NCI-H2107 (cell line): ENCODE measurements at places on chromosomes 12 and 14.

DNA sequence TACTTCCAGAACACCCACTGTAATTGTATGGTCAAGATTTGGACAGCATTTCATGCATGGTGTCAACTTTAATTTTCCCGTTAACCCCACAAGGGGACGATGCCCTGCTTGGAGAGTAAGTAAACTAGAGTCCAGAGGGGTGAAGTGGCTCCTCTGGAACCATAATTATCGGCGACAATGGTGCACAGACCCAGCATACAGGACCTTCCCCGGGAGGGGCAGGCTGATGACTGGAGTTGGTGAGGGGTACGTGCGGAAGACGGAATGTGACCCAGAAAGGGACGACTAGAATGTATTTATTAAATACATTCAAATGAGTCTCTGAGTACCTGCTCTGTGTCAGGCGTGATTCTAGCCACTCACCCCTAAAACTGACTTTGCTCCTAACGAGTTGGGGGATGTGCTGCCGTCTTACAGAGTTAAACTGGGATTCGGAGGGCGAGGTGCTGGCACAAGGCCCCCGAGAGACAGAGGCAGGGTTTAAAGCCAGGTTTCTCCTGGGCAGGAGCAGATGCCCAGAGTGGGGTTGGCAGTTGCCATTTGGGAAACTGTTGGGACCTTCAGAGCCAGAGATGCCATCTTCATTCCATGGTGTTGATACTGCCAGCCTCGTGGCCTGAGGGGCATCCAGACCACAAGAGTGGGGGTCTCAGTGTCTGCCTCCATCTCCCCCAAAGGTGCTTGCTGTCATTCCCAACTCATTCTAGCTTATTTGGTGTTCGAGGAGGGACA lies 10.9 kb downstream of the RTL1 start:
- DNase-seq, result no peak

GRCh38 chr12:42903736-42904135 lies 314.2 kb upstream of the PRICKLE1 start:
- no peak for DNase-seq

- DNase-seq, result no peak
Measured at GRCh38 chr12:119725523-119725922, 57.6 kb downstream of the PRKAB1 start.

DNA sequence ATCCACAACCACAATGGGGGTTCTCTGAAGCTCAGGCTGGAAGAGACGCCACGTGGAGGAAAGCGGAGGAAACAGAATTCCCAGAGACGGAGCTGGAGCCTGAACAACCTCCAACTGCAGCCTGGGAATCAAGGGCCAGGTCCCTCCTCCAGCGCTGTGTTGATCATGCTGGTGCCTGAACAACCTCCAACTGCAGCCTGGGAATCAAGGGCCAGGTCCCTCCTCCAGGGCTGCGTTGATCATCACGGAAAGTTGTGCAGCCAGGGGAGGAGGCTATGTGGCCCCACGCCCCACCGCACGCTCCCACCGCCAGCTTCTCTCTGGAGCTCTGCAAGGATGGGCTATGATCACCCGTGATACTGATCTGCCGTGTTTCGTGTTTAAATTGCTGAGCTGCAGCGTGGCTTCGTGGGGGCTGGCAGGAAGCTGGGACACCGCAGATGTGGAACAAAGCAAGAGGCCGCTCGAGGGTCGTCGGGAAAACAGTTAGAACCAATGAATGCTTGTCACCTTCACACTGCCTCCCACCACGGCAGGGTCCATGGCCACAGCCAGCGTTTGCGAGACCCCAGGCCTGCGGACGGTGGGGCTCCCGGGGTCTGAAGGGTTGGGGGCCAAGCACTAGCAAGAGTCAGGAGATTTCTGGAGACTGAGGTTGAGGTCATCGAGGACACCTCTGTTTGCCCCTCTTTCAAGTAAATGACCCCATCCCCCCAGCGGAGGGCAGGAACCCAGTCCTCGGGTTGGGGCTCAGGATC lies 51.8 kb upstream of the FBRSL1 start:
- DNase-seq, result no peak

GRCh38 chr14:86391085-86391484 lies 861.1 kb downstream of the FLRT2 start:
- DNase-seq, result no peak

GRCh38 chr12:39616251-39616650 lies 3.4 kb downstream of the ABCD2 start:
- no peak for DNase-seq

DNA sequence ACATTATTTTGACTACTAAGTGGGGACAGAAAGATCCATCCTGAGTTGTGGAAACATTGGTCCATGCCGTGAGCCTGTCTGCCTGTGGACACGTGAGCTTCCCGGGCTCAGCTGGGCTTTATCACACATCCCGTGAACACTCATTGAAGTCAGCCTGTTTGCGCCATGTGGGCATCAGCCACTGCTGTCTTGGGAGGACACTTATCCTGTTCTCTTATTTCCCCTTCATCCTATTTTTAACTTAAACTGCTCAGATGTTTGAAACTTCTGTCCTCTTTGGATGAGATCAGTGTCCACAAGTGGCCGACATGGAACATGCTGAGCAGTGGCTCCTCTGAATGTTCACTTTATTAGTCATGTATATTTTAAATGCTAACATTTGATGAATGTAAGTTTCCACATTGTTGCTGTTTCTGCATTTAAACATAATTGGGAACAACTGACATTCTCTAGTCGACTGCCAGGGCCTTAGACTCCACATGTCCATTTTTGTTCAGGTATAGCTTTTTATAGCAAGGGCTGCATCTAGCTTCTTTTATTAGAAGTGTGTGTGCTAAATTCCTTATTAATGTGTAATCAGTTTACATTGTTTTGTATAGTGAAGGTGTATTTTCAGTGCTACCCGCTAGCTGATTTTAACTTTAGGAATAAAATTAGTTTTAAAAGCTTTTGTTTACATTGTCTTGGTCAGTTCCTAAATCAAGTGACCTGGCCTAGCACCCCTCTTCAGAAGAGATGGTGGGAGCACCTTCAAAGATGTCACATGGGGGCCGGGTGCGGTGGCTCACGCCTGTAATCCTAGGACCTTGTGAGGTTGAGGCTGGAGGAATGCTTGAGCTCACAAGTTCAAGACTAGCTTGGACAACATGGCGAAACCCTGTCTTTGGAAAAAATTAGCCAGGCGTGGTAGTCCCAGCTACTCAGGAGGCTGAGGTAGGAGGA lies 24.0 kb downstream of the RNF34 start:
- no peak for DNase-seq

- DNase-seq, result no peak
Measured at GRCh38 chr12:127260531-127260930, 1006.4 kb upstream of the TMEM132C start.

- no peak for DNase-seq
Measured at GRCh38 chr14:21476523-21476924, 235 bp downstream of the RAB2B start.

- DNase-seq, result no peak
Measured at GRCh38 chr14:88323523-88324199, 592 bp upstream of the KCNK10 start.

GRCh38 chr12:85325442-85325841 lies 45.4 kb downstream of the ALX1 start:
- DNase-seq, result no peak

DNA sequence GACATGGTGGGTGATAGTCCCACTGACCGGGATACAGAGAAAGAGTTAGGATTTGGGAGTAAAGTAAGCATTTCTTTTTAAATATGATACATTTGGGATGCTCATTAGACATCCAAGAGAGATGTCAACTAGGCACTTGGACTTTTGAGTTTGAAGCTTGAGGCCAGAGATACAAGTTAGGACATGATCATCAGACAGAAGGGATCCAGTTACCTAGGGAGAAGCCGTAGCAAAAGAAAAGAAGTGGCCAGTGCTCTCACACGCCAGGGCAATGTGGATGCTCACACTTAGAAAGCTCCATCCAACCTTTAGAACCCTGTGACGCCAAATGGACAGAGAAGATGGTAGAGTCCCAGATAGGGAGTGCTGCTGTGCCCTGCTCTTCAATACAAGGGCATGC lies 14.0 kb upstream of the STON2 start:
- DNase-seq, result no peak

DNA sequence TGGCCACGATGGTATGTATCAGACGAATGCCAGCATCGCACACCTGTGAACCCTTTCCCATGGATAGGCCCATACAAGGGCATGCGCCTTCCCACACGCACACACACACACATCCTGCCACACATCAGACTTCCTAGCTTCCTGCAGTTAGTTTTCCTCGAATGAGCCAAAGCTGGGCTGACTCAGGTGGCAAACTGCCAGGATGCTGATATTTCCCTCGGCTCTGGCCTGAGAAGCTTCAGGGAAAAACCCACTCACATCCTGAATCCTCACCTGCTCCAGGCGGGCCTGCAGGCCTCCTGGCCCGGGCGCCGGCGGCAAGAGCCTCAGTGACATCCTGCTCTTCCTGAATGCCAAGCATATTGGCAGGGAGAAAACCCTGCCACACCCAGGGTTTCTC lies 22.4 kb downstream of the CALM1 start:
- DNase-seq, result no peak

- no peak for DNase-seq
Measured at GRCh38 chr12:64706857-64707256, 52.3 kb downstream of the GNS start.

DNA sequence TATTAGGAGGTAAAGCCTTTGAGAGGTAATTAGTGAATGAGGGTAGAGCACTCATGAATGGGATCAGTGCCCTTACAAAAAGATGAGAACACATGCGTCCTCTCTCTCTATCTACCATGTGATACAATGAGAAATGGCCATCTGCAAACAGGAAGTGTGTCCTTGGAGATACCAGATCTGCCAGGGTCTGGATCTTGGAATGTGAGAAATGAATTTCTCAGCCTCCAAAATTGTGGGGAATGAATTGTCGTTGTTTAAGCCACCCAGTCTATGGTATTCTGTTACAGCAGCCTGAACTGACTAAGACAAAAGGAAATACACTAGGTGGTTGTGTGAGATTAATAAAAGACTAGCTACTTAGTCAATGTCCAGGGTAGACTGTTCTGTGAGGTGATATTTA lies 366.6 kb downstream of the NELL2 start:
- no peak for DNase-seq

GRCh38 chr12:67449591-67450052 lies 180.5 kb downstream of the CAND1 start:
- DNase-seq, result no peak

DNA sequence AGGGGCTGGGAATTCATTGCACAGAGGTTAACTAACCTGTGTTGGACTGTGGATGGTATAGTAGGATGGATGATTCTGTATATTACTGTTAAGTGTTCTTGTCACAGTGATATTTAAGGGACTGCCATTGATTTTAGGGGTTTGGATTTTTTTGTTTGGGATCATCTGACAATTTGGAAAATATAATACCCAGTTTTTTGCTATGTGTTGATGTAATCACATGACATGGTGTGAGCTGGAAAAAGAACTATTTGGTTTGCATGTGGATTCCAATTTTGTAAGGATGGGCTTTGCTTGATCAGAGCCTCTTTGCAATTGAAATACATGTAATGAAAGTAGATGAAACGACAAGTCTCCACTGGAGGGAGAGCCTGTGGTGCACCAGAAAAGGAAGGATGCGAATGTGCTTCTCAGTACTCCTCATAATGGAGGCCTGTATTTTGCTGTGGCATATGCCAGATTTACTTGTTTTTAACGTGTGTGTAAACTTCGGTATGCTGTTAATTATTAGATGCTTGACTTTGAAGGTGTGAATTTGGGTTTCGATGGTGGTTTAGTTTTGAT lies 2.7 kb downstream of the DYRK2 start:
- DNase-seq, result no peak

DNA sequence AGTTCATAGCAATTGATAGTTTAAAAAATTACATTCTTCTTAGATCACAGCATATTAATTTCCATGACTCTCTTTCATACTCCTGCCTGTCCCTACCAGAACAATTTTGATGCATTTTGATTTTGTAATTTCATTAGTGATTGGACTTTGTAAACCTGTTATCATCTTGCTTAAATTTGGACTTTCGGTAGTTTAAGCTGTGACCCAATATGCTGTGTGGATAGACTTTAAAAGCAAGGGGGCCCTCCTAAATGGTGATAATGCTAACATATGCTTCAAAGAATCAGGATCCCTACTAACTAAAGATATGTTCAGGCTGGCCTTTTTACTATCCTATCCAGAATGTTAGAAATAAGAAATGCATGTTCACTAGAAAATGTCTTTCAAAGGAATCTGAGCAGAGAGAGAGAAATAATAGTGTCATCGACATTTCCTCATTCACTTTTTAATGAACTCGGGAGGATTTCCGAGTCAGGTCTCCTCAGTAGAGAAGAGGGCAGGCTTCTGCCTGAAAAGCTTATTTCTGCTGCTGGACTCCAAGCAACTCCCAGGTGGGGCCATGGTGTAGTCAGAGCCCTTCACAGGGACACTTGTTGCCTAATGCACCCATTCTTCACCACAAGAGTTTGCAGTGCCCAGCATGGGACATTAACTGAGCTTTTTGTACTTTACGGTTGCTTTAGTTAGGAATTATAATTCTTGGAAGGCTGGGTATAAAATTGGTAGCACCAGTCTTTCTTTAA lies 16.7 kb downstream of the SLC38A4 start:
- DNase-seq, result no peak

DNA sequence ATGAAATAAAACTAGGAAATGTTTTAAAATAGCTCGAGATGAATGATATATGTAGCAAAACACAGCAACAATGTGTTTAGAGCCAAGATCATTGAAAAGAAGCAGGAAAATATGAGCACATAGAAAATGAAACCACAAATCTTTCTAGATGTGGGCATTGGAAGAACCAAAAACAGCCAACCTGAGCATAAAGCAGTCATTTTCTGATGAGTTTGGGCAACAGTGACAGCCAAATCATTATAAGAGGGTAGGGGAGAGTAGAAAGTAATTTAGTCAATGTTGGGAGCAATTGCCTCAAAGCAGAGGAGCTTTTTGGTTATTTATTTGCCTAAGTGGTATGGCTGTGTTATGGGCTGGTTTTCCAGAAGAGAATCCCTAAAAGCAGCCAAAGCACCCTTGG lies 8.8 kb upstream of the BICDL1 start:
- no peak for DNase-seq

- DNase-seq, result no peak
Measured at GRCh38 chr12:69998922-69999321, 173.9 kb downstream of the MYRFL start.

- no peak for DNase-seq
Measured at GRCh38 chr12:67764055-67764454, 115.5 kb downstream of the DYRK2 start.

DNA sequence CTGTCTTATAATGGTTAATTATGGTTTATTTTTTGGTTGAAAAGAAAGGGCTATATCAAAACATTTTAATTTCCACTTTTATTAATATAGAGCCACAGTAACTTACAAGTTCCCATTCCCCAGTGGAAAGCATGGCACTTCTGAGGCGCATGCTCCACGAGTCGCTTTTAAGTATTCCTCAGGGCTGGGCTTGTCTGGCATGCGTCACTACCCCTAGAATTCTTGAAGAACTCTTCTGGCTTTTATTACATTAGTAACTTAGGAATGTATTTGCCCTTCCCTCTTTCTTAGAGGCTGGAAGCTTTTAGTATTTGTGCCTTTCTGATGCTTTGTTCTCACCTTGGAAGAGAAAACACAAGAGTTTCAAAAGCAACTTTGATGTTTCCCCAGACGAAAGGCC lies 81.1 kb downstream of the ESR2 start:
- DNase-seq, result no peak

- no peak for DNase-seq
Measured at GRCh38 chr14:77574446-77575115, 41.9 kb downstream of the SPTLC2 start.
